ENCODE measurements at places on chromosomes 12 and 14.
A peak's percentile ranks its signal among the peaks of the same experiment; 100 is the strongest.

- DNase-seq, result peak; percentile 43
Observed at GRCh38 chr12:101876861-101877805, at the start of gene DRAM1. DRAM1 (plus strand) TSS chr12:101877580; CDS start chr12:101877790, 210 bp downstream.

DNA sequence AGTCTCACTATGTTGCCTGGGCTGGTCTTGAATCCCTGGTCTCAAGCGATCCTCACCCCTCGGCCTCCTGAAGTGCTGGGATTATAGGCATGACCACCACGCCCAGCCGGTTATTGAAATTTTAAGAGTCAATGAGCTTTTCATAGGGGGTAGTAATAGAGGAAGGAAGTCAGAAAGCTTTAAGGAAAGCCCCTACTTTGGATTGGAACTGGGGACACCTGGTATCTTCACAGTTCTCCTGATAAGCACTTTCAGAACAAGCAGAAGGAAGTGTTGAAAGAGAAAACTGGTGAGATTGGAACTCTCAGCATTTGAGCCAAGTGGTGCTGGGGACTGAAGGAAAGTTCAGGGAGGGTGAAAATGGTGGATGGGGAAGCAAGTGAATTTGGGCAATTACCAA, 5.1 kb downstream of the SLC4A8 start:
- no peak for DNase-seq

DNA sequence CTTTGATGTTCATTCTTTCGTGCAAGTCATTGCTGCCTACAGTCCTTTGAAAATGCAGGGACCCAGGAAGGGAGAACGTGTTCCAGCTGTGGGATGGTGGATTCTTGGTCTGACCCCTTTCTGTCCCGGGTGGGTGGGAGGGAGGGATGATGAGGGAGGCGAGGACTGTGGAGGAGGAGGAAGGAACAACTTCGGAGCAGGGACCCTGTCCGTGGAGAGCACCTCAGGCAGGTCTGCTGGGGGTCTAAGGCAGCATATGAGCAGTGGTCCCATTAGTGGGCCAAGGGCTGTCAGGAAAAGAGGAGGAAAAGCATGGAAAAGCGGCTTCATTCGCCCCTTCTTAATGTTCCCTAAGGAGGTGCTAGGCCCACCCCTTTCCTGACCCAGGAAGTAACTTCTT, 36.0 kb downstream of the CACNA2D4 start:
- no peak for DNase-seq

- DNase-seq, result no peak
Observed at GRCh38 chr12:81542065-81543010, 216.8 kb downstream of the PPFIA2 start.

DNA sequence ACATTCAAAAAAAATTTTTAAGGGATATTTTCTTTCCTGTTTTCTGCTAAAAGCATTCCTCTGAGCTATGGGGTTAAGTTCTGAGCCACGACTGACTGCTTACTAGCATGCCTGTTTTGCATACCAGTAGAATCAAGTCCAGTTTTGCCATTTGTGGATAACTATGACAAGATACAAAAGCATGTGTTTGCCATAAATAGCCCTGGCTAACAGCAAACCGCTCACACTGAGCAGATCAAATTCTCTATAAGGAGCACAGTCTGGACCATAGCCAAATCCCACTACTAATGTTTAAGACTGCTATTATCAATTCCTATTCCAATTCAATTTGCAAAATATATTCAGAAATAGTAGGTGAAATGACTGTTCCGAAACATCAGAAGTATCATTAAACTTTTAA, 3.2 kb downstream of the CFL2 start:
- DNase-seq, result no peak

GRCh38 chr12:108699955-108700563, 31.3 kb downstream of the CORO1C start:
- no peak for DNase-seq

DNA sequence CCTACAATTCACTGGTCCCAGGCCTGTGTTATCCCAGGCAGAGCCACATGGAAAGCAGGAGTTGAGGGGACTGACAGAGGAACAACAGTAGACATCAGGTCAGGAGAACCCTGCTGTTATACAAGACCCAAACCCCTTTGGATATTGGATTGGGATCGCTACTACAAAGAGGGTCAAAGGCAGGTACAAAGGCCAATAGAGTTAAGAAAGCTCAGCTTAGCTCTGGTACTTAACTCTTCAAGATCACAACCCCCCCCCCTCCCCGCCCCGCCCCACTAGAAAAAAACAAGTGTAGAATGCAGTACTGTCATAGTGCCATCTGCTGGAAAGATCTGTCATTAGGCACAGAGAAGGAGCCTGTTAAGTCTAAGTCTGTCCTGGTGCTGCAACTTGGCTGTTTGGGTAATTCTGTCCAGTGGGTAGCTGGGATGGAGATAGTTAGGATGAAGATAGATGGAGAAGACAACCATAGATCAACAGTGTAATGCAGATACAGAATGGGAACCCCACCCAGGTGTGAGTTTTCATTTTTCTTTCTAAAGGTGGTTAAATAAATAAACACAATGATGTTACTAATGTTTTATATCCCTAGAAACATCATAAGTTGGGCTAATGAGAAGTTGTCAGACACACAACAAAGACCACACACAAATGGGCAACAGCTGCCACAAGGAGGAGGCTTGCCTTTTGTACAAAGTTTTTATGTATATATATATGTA, 17.2 kb downstream of the REM2 start:
- no peak for DNase-seq

DNA sequence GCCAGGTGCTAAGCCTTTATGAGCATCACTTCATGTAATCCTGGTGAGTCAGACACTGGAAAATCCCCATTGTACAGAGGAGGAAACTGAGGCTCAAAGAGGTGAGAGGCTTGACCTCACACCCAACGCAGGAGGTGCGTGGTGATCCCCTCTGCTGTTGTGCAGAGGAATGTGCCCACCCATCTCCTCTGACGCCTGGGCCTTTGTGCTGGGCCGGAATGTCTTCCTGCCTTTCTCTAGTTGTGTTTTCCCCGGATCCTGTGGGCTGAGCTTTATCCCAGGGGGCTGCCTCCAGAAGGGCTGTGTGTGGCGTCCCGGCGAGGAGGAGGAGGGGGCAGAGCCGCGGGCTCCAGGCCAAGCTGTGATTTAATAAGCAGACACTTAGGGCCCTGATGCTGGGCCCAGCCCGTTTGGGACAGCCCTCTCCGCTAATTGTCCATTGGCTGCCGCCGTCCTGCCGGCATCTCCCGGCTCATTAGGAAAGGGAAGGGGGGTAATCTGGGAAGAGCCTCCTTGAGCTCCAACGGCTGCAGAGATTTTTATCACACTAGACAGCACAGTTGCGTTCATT, 653.6 kb downstream of the MED13L start:
- no peak for DNase-seq

DNA sequence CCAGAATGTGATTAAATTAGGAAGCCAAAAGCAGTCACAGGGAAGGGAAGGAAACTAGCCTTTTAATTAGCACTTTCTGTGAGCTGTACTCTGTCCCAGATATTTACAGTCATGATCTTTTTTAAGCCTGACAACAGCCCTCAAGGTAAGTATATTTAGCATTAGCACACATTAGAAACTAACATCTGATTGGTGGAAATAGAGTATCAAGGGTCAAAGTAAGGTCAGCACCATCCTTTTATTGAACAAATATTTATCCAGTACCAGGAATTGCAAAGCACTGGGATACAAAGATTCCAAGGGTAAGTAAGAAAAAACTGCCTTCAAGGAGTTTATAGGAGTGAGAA, 28.2 kb downstream of the RPGRIP1 start:
- no peak for DNase-seq

DNA sequence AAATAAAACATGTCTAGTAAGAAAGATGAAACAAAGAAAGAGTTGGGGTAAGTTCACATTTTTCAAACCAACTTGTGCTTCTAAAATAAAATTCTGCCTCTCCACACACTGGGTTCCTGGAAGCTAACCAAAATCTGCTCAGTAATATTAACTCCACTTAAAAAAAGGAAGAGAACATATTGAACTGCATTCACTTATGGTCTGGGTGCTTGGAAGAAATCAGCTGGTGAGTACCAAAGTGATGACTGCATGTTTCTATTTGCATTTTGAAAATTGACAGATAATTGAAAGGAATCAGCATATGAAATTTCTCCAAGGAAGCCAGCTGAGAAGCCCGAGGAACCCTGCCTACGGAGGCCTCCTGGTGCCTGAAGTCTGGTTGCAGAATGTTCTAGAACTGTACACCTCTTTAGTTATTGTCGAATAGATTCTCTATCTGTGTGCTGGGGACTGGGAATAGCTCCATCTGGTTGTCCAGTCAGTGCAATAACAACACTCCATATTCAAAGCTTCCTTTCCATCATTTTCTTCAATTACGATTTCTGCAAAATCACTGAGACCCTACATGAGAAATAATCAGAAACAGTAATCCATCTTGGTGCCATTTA, 836.1 kb downstream of the VRK1 start:
- DNase-seq, result no peak

- DNase-seq, result no peak
Observed at GRCh38 chr12:1843641-1844005, 23.3 kb downstream of the LRTM2 start.

- no peak for DNase-seq
Observed at GRCh38 chr12:64618953-64619590, 8.8 kb downstream of the RASSF3 start.

- DNase-seq, result no peak
Observed at GRCh38 chr12:108345716-108346633, 6.9 kb upstream of the CMKLR1 start.

All from cortex of kidney (tissue), 1 donor.